SK-N-SH (cell line): ENCODE measurements at places on chromosomes 4 and X.
A peak's percentile ranks its signal among the peaks of the same experiment; 100 is the strongest.

DNA sequence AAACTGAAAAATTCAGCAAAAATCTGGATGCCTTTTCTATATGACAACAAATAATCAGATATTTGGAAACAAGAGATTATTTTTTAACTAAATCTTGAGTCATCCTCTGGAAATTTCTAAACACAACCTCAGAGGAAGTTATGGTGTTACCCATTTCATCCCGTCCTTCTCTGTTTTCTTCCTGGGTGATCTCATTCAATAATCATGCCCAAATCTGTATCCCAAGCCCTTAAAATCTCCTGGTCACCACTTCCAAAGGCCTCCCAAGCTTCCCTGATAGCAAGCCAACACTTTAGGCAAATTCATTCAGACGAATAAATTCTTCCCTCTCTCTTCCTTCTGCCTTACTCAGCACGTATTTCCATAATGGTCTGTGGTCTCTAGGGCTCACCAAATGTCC is 9.7 kb upstream of the SORCS2 start:
- no peak for DNase-seq

- no peak for DNase-seq
Observed at GRCh38 chrX:135431886-135432285, 10.1 kb downstream of the SMIM10L2A start.

DNA sequence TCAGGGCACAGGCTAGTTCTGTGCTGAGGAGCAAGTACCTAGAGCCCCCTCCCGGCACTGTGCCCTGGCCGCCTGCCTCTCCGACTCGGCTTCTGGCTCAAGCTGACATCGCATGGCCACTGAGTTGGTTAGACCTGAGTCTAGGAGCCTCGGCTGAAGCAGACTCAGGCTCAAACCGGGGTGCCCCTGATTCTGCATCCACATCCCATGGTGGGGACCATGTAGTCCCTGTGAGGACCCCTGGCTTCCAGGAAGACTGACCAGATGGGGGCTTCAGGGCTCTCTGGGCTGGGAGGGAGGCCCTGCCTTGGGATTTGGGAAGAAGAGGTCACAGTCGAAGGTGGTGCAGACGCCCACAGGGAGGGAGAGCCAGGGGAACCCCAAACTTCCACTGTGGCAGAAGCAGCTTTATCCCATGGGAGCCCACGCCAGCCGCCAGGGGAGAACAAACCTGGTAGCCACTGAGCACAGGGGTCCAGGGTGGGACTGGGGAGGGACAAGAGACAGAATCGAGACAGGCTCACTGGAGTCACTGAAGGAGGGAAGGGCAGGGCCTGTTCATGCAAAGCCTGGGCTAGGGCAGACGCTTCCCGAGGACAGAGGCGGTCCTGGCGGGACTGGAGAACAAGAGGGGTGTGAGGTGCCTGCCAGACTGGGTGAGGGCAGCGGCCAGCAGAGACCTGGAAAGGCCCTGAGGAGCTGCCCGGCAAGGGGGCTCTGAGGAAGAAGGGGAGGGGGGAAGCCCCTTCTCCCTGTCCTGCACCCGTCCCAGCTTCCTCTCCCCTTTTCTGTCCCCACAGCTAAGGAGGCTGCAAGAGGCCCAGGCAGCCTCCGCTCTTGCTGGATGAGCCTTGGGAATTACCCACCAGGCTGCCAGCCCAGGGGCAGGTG is 1.1 kb downstream of the PDE6B start:
- DNase-seq = no peak

DNA sequence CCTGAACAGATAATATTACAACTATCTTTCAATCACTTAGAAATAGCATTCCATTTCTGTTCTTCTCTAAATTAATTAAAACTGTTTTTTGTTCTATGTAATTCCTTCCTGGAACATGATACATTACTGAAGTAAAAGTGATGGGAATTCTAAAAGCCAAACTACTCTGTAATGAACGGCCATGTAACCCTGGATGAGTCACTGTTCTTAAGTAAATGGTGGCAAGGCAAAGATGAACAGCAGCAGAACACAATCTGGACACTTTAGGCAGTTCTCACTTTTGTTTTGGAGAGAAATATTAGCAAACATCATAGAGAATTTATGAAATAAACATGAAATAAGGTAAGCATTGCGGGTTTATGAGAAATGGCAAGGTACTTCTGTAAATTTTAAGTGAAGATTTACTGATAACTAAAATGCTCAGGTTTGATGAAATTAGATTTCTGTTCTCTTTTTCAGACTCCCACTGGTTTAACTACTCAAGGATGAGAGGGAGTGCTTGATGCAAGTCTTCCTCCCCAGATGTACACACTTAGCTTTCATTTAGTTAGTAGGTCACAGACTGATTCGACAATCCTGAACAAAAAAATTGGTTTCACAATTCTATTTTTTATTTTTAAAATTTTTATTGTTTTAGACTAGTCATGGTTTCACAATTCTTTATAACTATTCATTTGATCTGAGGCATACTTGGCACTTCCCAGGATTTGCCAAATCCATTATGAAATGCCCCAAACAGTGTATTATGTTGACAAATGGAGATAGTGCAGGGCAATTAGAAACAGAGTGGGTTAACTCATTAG is 964 bp upstream of the GPR82 start:
- no peak for DNase-seq

GRCh38 chr4:80124246-80125211 is 51.5 kb upstream of the ANTXR2 start:
- DNase-seq = no peak

DNA sequence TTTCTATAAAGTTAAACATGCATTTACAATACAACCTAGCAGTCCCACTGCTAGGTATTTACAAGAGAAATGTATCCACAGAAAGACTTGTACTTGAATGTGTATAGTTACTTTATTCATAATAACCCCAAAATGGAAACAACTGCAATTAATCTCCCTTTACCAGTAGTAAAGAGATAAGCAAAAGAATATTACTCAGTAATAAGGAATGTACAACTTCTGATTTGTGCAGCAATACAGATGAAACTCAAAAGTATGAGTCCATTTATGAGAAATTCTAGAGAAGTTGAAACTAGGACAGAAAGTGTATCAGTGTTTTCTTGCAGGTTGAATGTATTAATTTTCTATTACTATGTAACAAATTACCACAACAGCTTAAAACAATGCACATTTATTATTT is 15.2 kb downstream of the USP53 start:
- DNase-seq = no peak

- no peak for DNase-seq
Observed at GRCh38 chr4:118124997-118125396, 90.7 kb downstream of the NDST3 start.

DNA sequence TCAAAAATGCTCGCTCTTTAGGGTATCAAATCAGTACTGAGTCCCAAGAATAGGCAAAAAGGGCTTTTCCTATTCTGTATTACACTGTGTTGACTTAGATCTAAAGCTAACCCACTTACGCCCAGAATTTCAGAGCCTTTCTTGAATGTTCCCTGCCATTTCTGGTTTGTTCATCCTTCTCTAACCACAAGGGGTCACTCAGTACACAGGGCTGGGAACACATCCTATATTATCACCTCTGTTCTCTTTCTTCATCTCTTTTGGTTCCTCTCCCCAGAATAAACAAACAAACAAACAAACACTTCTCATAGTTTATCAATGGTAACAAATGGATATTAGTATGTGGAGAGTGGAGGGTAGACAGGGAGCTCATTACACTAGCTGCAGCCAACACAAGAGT is 25.5 kb upstream of the MORC4 start:
- peak; percentile 36 for DNase-seq

DNA sequence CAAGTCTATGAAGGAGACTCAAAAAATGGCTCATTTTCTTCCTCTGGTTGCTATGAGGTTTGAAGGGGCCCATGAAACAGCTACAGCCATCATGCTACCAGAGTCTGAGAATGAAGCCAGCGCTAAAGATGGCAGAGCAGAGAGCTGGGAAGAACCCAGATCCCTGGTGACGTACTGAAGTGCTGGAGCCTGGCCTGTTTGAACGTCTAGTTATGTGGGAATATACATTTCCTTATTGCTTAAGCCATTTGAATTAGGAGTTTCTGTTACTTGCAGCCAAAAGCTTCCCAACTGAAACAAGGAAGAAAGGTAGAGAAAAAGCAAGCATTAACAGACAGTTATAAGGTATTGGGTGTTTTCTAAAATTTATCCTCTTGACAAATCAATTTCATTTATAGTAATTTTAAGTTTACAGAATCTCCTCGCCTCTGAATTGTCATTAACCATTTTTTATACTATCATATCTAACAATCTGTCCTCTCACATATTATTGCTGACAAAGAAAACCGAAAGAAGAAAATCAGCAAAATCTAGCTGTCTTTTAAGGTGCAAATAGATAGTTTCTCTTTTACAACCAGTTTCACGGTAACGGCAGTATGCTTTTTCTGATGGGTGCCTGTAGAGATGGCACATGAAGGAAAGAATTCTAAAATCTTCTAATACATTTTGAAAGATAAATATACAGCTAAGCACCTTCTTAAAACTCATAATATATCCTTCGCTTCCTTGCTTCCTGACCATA is 8.9 kb upstream of the COQ2 start:
- DNase-seq = no peak

DNA sequence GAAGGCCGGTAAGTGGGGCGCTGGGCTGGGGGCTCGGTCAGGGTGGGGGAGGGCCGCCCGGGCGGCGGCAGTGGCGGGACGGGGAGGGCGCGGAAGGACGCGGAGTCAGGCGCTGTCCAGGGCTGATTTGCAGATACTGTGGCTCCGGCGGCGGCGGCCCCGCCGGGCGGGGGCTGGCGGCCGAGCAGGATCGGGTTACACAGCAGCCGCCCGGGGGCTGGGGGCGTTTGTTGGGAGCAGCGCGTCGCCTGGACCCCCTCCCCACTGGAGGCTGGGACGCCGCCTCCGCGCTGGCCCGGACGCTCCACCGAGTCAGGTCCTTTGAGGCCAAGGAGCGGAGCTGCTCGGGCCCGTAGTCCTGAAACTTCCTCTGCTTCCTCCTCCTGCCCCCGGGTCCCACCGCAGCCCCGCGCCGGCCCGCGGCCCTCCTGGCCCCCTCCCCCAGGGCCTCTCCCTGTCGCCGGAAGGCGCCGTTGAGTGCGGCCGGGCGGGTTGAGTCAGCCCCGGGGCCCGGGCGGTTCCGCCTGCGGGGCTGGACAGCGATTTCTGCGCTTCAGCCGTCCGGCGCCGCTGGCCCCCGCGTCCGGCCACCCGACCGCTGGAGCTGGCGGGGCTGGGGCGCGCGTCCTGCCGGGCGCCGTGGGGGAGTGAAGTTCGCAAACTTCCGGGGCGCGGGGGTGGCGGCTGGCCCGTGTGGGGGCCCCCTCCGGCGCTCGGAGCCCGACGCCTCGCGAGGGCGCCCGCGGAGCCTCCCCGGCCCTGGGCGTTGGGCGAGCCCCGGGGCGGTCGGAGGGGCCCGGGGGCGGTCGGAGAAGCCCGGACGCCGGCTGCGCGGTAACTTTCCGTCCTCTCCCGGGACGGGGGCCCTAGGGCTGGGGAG is 746 bp downstream of the REST start:
- DNase-seq = peak; percentile 86
